ENCODE measurements at places on chromosomes 3 and 15. TPM values are rescaled to one million over a fixed set of nuclear protein-coding genes. Genes with fewer than 3 reads are reported as not detected.

Gene SI
- not detected for total RNA-seq

Gene MEIS2
- total RNA-seq = 31.0 TPM

Gene SLC2A2
- not detected for total RNA-seq

Gene DPPA2
- not detected for total RNA-seq

Gene GOLGA8N
- total RNA-seq = 3.6 TPM

Gene CCR3
- 0.26 TPM for total RNA-seq

Gene CDCP1
- total RNA-seq = 16.9 TPM

Gene WWTR1
- 13.7 TPM for total RNA-seq

Gene P4HTM
- total RNA-seq = 33.4 TPM

Gene AP3S2
- 69.5 TPM for total RNA-seq

Gene SLC22A14
- 0.17 TPM for total RNA-seq

Gene SMAD6
- total RNA-seq = 8.9 TPM

Gene GATA2
- total RNA-seq = 0.83 TPM

Gene CAMKV
- total RNA-seq = not detected

DNA sequence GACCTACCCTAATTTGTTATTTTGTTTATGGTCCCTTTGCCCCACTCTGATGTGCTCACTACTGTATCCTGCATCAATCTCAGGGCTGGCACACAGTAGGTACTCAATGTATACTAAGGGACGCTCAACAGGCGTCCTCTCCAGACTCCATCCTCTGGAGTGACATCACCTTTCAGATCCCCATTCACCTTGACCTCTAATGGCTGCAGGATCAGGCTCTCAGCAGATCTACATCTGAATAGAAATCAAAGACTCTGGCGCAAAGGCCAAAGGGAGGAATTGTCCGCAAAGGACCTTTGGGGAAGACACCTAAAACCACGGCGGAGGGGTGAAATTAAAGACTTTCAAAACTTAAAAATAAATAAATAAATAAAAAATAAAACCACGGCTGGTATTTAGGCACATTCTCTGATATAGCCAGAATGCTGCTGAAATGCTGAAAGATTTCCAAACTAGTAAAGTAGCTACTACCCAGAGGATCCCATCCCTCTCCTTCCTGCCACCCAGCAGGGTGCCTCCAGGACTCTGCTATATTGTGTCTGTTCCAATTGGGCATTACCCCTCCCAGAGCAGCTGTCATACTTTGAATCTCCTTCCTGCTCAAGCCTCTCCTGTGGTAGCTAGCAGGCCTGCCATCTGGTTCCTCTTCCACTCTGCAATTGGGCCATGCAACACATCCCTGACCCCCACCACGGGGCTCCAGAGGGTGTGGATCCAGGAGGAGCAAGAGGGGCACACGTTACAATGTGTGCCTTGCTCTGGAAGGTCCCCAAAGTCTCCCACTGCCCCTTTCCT is 6.1 kb downstream of the SHF start:
- no peak for DNase-seq
- no peaks in the 10 kb centered on the region for H3K4me1 ChIP-seq
- H3K4me3 ChIP-seq = no peak overlapping the region
- peaks cover 4% of the 10 kb centered on the region for H3K27me3 ChIP-seq
- no peak overlapping the region for H3K27ac ChIP-seq
- no peaks in the 10 kb centered on the region for H3K36me3 ChIP-seq

DNA sequence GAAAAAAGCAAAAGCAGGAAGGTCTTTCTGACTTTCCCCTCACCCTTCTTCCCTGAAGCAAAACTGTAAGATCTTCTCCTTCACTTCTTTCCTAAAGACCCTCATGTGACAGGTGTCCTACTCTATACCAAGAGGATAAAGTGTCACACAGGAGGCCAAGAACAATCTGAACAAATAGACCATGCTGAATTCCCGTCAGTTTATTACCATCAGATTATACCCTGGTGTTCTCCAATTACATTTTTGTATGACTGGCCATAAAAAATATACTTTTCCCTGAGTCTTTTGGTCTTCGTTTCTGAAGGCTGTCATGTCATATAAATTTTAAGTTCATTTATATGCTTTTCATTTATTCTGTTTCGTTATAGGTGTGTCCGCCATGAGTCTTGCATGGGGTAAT is 371.4 kb upstream of the CNTN4 start:
- no peak overlapping the region for H3K4me3 ChIP-seq
- H3K4me1 ChIP-seq = no peaks in the 10 kb centered on the region
- H3K27ac ChIP-seq = no peak overlapping the region
- H3K36me3 ChIP-seq = no peaks in the 10 kb centered on the region

GRCh38 chr3:87121856-87122255 is 105.3 kb upstream of the CHMP2B start:
- no peak overlapping the region for H3K4me3 ChIP-seq
- DNase-seq = no peak
- no peak overlapping the region for H3K27ac ChIP-seq

- H3K4me1 ChIP-seq = no peaks in the 10 kb centered on the region
- no peaks in the 10 kb centered on the region for H3K27me3 ChIP-seq
- no peak overlapping the region for H3K27ac ChIP-seq
- H3K4me3 ChIP-seq = no peak overlapping the region
These were observed 1337.1 kb downstream of the ROBO1 start for GRCh38 chr3:78430741-78431140.

- no peaks in the 10 kb centered on the region for H3K4me1 ChIP-seq
- no peaks in the 10 kb centered on the region for H3K27me3 ChIP-seq
- DNase-seq = peak; percentile 8
These were observed 172.5 kb downstream of the MTHFS start for GRCh38 chr15:79724312-79724711.

DNA sequence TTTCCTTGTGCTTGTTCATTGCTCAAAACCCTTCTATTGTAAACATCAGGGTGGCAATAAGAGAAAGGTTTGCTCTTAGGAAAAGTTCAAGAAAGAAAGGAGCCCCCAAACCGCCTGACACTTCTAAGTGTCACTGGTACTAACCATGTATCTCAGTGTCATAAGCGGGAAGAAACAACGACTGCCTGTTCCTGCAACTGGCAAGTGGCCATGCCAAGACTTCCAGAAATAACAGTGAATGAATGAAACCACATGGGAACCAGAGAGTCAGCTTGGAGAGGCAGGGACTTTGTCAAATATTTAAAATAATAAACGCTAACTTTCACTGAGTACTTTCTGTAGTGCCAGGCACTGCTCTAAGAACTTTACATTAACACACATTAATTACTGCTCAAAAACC is 1.1 kb downstream of the PLSCR2 start:
- H3K27me3 ChIP-seq = no peaks in the 10 kb centered on the region
- no peak overlapping the region for H3K27ac ChIP-seq
- H3K36me3 ChIP-seq = no peaks in the 10 kb centered on the region
- peak; percentile 8 for DNase-seq
- H3K4me1 ChIP-seq = peaks cover 12% of the 10 kb centered on the region
- no peak overlapping the region for H3K4me3 ChIP-seq

DNA sequence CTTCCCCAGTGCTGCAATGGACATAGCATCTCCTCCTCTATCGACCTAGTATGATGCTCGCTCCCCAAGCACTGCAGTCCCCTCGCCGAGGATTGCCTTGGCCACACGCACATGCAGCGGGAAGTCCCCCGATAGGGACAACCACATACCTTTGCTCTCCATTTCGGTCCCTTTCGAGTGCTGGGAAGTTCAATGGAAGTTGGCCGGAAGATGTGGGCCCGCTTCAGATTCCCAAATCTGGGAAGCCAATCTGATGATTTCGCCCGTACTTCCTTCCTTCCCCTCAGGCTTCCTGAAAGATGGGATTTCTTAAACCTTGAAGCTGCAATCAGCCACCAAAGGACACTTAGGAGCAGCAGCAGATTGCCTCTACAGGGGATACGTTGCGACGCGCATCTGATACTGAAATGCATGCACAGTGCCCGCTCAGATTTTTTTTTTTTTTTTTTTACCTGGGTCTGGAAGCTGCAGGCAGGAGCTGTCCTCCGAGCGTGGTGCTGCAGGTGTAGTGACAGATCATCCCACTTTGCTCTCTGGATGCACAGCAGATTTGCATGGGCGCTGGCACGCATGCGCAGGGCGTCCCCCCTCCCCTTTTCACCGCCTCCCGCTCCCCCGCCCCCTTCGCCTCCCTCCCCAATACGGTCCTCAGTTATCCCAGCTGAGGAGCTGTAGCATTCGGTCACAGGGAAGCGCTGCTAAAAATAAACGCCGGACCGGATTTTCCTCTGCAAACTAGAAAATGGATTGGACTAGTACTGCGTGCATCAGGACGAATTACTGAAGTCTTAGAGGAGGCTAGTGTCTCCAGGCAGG is at the start of gene FGF12:
TSS of gene FGF12 (minus strand) at position 510 of the 816 bp plus-strand sequence.
- no peaks in the 10 kb centered on the region for H3K4me1 ChIP-seq
- H3K27me3 ChIP-seq = no peaks in the 10 kb centered on the region
- no peak within 1 kb of the TSS for H3K4me3 ChIP-seq
- H3K36me3 ChIP-seq = no peaks in the 10 kb centered on the region
- peak; percentile 34 for DNase-seq

DNA sequence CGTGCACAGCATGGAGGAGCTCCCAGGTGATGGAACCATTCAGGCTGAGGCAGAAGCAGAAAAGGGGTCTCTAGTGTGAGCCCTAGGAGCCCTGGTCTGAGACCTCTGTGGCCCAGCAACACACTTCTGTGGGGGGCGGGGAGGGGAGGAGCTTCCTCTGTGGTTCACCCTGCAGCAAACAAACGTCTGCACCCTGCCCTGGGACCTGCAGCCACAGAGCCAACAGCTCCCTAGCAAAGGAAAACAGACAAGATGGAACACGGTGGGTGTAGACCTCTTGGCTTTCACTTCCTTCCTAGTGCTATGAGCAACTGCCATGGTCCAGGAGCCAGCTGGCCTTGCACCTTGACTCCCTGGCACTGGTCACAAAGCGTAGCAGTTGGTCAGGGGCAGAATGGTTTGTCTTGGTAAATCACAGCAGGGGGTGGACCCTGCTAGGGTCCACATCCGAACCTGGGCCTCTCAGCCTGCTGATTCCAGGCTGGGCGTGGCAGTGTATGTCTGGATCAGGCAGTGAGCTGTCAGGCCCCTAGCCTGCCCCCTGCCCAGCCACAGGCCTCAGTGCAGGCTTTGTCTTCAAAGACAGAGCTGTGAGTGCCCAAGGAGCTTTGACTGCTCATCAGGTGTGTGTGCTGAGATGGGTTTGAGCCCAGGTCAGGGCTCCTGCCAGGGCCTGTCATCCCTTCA is 6.7 kb downstream of the AMIGO3 start:
- no peak for DNase-seq
- no peak overlapping the region for H3K4me3 ChIP-seq
- no peak overlapping the region for H3K27ac ChIP-seq
- no peaks in the 10 kb centered on the region for H3K4me1 ChIP-seq

GRCh38 chr3:126067959-126068358 is 16.0 kb downstream of the SLC41A3 start:
- DNase-seq = no peak
- no peaks in the 10 kb centered on the region for H3K4me1 ChIP-seq
- H3K27me3 ChIP-seq = no peaks in the 10 kb centered on the region

DNA sequence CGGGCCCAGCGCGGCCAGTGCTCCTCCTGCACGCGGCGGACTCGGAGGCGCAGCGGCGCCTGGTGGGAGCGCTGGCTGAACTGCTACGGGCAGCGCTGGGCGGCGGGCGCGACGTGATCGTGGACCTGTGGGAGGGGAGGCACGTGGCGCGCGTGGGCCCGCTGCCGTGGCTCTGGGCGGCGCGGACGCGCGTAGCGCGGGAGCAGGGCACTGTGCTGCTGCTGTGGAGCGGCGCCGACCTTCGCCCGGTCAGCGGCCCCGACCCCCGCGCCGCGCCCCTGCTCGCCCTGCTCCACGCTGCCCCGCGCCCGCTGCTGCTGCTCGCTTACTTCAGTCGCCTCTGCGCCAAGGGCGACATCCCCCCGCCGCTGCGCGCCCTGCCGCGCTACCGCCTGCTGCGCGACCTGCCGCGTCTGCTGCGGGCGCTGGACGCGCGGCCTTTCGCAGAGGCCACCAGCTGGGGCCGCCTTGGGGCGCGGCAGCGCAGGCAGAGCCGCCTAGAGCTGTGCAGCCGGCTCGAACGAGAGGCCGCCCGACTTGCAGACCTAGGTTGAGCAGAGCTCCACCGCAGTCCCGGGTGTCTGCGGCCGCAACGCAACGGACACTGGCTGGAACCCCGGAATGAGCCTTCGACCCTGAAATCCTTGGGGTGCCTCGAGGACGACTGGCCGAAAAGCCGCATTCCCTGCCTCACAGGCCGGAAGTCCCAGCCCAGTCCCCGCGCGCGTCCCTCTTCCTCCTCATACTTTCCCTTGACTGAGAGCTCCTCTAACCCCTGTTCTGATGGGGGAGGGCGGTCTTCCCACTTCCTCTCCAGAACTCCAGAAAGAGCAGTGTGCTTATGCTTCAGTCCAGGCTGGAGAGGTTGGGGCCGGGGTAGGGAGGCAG is 1.4 kb upstream of the IL17RC start:
- H3K4me3 ChIP-seq = peak overlapping the region; percentile 43
- peak overlapping the region; percentile 68 for H3K27ac ChIP-seq
- peak; percentile 59 for DNase-seq
- H3K4me1 ChIP-seq = peaks cover 13% of the 10 kb centered on the region
- H3K36me3 ChIP-seq = peaks cover 3% of the 10 kb centered on the region
- H3K27me3 ChIP-seq = no peaks in the 10 kb centered on the region

- H3K4me3 ChIP-seq = no peak overlapping the region
- no peaks in the 10 kb centered on the region for H3K36me3 ChIP-seq
- no peaks in the 10 kb centered on the region for H3K4me1 ChIP-seq
- DNase-seq = peak; percentile 2
- no peaks in the 10 kb centered on the region for H3K27me3 ChIP-seq
These were observed 261.4 kb downstream of the CNTN3 start for GRCh38 chr3:74353039-74353438.

DNA sequence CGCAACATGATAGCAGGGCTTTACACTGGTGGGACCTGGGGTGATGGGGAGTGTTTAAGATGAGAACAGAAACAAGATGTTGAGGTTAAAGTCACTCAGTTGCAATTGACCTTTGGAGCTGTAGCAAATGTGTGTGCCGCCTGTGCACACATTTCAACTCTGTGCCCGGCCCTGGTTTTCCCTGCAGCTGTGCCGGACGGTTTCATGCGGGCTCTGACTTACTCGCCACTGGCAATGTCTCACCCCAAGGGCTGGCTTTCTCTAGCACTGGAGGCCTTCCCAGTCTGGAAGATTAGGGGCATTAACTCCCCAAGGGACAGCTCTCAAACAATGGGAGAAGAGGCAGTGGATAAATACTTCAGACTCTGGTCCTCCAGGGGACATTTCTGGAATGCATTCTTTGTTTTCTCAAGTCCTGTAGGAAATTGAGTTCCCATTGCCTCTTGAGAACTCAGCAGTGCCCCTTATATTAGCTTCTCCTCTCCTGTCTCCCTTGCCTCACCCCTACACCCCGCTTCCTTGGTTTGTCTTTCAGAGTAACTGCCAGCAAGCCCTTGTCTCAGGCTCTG is 152.5 kb downstream of the EDEM1 start:
- no peaks in the 10 kb centered on the region for H3K36me3 ChIP-seq
- no peak for DNase-seq
- no peaks in the 10 kb centered on the region for H3K4me1 ChIP-seq

GRCh38 chr3:99599894-99600293 is 38.5 kb upstream of the COL8A1 start:
- no peaks in the 10 kb centered on the region for H3K4me1 ChIP-seq
- no peak overlapping the region for H3K27ac ChIP-seq
- no peaks in the 10 kb centered on the region for H3K27me3 ChIP-seq
- no peak overlapping the region for H3K4me3 ChIP-seq
- no peak for DNase-seq
- no peaks in the 10 kb centered on the region for H3K36me3 ChIP-seq

DNA sequence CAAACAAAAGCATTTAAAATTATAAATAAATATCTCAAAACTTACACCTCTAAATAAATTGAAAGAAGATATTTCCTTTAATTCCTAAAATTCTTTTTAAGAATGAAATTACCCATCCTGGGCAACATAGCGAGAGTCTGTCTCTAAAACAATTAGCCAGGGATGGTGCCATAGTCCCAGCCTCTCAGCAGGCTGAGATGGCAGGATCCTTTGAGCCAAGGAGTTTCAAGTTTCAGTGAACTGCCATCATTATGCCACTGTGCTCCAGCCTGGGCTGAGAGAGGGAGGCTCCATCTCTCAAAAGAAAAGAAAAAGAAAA is 25.4 kb downstream of the AADAC start:
- H3K36me3 ChIP-seq = no peaks in the 10 kb centered on the region
- no peak overlapping the region for H3K4me3 ChIP-seq
- H3K27ac ChIP-seq = no peak overlapping the region
- DNase-seq = no peak

Measured in fibroblast of lung (primary cell).